Breast epithelium (tissue), 4 donors: ENCODE measurements at places on chromosomes 13 and 19. TPM values are rescaled to one million over a fixed set of nuclear protein-coding genes. Genes with fewer than 3 reads are reported as not detected.

- no peak overlapping the region for H3K4me3 ChIP-seq
- no peak for DNase-seq
- H3K4me1 ChIP-seq: no peaks in the 10 kb centered on the region
- H3K36me3 ChIP-seq: no peaks in the 10 kb centered on the region
- no peak overlapping the region for H3K27ac ChIP-seq
- no peaks in the 10 kb centered on the region for H3K27me3 ChIP-seq
These were observed 5.5 kb downstream of the DMRTC2 start for GRCh38 chr19:41850381-41850780.

DNA sequence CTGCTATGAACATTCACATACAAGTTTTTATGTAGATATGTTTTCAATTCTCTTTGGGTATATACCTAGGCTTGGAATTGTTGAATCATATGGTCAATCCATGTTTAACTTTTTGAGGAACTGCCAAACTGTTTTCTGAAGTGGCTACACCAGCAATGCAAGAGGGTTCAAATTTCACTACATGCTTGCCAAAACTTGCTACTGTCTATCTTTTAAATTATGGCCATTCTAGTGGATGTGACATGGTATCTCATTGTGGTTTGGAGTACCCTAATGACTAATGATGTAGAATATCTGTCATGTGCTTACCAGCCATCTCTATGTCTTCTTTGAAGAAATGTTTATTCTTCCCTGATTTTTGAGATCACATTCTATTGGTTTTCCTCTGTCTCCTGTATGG, 860.3 kb downstream of the DIAPH3 start:
- no peaks in the 10 kb centered on the region for H3K27me3 ChIP-seq
- H3K4me3 ChIP-seq: no peak overlapping the region
- H3K27ac ChIP-seq: no peak overlapping the region

DNA sequence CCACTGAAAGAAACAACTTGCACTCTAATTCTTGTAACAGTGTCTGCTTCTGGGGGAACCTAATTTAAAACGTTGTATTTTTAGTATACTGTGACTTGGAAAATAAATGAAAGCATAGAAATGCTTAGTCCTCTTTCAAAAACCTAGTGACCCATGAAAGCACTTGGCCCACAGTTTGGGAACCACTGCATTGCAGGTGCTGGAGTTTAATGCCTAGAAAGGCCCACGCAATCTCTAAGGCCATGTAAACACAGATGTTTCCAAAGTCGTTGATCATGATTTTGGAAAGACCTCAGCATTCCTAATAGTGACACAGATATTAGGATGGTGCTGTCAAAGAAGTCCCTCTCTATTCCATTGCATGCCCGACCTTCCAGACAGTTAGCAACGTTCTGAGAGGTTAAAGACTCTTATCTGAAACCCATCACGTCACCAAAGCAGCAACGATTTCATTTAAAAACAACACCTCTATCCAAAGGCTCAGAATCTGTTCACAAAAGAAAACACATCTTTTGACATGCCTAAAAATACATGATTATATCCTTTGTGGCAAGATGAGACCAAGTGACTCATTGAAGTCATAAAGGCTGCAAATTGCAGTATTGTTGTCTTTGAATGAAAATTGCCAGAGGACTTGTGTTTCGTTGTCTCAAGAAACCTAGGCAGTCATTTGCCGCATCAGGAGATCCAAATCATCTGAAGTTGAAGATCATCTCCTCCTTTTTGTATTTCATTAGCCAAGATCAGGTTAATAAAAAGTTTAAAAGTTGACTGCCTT, 328.0 kb upstream of the ZNF507 start:
- no peak for DNase-seq
- no peak overlapping the region for H3K4me3 ChIP-seq
- H3K36me3 ChIP-seq: no peaks in the 10 kb centered on the region
- no peaks in the 10 kb centered on the region for H3K4me1 ChIP-seq
- no peaks in the 10 kb centered on the region for H3K27me3 ChIP-seq

DNA sequence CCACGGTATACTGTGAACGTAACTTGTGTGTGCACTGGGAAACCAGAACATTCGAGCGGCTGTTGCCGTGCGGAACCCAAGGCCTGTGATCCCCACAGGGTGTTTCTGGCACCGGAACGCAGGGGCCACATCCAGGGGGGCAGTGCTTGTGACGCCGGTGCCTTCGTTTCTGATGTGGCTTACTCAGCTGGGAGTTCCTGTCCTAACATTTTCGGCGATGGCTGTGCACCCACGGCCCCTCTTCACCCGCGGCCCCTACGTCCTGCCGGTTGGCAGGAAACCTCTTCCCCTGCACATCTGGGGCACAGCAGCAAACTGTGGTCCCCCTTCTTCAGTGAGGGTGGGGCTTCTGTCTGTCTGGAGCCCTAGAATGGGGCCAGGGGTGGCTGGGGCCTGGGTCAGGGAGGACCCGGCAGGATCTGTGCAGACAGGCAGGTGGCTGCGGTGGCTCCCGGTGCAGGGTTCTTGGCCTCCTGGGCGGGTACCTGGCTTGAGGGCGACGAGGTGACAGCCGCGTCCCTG, 26.2 kb downstream of the CSNK1G2 start:
- no peaks in the 10 kb centered on the region for H3K27me3 ChIP-seq
- H3K4me3 ChIP-seq: no peak overlapping the region
- no peaks in the 10 kb centered on the region for H3K36me3 ChIP-seq
- no peak for DNase-seq
- no peaks in the 10 kb centered on the region for H3K4me1 ChIP-seq

The FXYD7 gene
- not detected for total RNA-seq

The MBD3L2 gene
- total RNA-seq: not detected

The A1BG gene
- total RNA-seq: 42.6 TPM

The MEIOSIN gene
- not detected for total RNA-seq
